Astrocyte (in vitro differentiated cells and primary cell): ENCODE measurements at places on chromosomes 12 and 14. TPM values are rescaled to one million over a fixed set of nuclear protein-coding genes. Genes with fewer than 3 reads are reported as not detected.
A peak's percentile ranks its signal among the peaks of the same experiment; 100 is the strongest.

E2F7 gene
- 21.5 and 26.2 TPM in 2 replicates for total RNA-seq

P3H3 gene
- 101 and 123 TPM in 2 replicates for total RNA-seq

GPRC5D gene
- not detected in 2 replicates for total RNA-seq

BTBD7 gene
- 48.1 and 53.2 TPM in 2 replicates for total RNA-seq

GYS2 gene
- not detected in 2 replicates for total RNA-seq

SERPINA9 gene
- total RNA-seq: 0.22 TPM in 1 of 2 replicates, not detected in the other

CLMN gene
- total RNA-seq: 10.8 and 14.0 TPM in 2 replicates

POP5 gene
- 31.3 and 36.0 TPM in 2 replicates for total RNA-seq

PAX9 gene
- 1.2 and 1.9 TPM in 2 replicates for total RNA-seq

ALKBH2 gene
- total RNA-seq: 5.1 and 6.0 TPM in 2 replicates

RIMBP2 gene
- 2.2 TPM in 2 replicates for total RNA-seq

DNA sequence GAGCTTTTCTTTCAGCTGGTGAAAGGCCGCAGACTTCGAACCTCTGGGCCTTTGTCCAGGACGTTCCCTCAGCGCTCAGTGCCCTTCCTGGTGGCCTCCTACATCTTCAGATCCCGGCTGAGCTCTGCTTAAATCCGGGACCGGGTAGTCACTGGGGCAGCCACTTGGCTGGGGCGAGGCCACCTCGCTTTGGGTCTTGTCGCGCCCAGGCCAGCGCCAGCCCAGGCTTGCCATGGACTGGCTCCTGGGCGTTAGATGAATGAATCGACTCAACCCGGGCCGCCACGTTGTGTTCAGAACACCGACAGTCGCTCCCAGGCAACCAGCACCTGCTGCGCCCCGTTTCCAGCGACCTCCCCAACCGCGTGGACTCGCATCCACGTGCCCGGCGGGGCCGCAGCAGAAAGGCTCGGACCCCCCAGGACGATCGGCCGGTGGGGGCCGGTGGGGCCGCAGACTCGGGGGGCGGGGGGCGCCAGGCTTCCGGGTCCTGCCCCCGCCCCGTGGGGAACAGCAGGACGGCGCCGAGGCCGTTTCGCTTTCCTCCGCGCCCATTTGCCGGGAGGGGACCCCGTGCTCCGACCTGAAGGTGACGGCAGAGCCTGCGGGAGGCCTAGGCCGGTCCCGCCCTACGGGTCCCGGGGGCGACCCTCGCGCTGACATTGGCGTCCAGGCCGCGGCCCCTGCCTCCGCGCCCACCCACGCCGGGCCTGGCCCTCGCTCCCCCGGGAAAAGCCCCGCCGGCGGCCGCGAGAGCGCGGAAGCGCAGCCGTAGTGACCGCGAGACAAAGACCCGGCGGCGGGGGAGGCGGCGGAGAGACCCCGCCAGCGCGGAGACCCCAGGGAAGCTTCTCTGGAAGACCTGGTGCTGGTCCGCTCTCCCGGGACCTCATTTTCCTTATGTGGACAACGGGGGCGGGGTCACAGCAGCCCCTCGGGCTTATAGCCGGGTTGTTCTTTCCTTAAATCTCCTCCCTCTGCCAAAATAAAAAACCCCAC is 37.3 kb upstream of the RCOR1 start:
- no peaks in the 10 kb centered on the region for H3K27me3 ChIP-seq
- no peaks in the 10 kb centered on the region for H3K36me3 ChIP-seq
- H3K4me1 ChIP-seq: peaks cover 11% of the 10 kb centered on the region
- peak overlapping the region; percentile 60 for H3K4me3 ChIP-seq

DNA sequence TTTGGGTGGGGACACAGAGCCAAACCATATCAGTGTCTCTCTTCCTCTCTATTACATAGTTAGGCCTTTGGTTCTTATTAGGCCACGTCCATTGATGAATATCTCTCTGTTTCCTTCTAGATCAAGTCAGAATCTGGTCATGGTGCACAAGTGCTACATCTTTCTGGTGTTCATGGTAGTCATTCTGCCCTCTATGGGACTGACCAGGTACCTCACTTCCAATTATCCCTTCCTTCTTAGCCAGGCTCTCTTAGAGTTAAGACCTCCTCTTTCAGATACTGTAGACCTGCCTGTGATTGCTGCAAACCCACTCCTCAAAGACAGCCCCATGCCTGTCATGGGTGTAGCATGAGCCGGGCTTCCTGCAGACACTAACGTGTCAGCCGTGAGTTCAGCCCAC is 25.2 kb downstream of the NGB start:
- no peak for DNase-seq
- H3K36me3 ChIP-seq: no peaks in the 10 kb centered on the region
- H3K4me3 ChIP-seq: no peak overlapping the region

DNA sequence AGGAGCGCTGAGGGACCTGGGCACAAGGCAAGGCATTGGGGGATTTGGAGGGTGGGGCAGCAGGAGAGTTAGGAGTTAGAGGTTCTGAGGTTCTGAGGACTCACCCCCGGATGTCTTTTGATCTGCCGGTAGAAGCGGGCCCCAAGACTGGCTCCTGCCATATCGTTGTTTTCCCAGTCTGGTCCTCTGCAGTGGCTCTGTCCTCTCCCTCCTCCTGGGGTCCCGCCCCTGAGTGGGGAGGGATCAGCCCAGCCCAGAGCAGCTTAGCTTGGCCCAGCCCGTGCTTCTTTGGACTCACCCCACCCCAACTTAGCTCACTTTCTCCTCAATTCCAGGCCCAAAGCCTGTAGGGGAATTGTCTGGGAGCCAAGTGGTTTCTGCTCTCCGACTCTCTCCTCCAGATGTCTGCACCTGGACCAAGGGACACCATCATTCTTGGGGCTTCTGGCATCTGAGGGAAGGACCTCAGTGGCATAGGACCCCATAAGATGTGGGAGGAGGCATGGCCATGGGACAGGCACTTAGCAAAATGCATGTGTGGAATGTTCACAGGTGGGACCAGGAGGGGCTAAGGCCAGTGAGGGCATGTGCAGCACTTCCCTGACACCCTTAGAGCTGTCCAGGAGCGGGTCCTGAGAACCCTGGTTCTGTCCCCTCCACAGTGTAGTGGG is 7.5 kb downstream of the SHMT2 start:
- no peak overlapping the region for H3K27ac ChIP-seq
- H3K27me3 ChIP-seq: peaks cover 28% of the 10 kb centered on the region
- no peak overlapping the region for H3K4me3 ChIP-seq
- H3K36me3 ChIP-seq: peaks cover 18% of the 10 kb centered on the region
- no peak for DNase-seq
- H3K4me1 ChIP-seq: peaks cover 30% of the 10 kb centered on the region

- no peak overlapping the region for H3K4me3 ChIP-seq
- H3K4me1 ChIP-seq: no peaks in the 10 kb centered on the region
- no peaks in the 10 kb centered on the region for H3K27me3 ChIP-seq
- no peak overlapping the region for H3K27ac ChIP-seq
- no peak for DNase-seq
Measured at GRCh38 chr12:30320561-30320960, 375.1 kb downstream of the IPO8 start.

- H3K27ac ChIP-seq: no peak overlapping the region
- H3K4me1 ChIP-seq: peaks cover 25% of the 10 kb centered on the region
- DNase-seq: no peak
Measured at GRCh38 chr12:89732522-89732921, 23.9 kb upstream of the ATP2B1 start.

DNA sequence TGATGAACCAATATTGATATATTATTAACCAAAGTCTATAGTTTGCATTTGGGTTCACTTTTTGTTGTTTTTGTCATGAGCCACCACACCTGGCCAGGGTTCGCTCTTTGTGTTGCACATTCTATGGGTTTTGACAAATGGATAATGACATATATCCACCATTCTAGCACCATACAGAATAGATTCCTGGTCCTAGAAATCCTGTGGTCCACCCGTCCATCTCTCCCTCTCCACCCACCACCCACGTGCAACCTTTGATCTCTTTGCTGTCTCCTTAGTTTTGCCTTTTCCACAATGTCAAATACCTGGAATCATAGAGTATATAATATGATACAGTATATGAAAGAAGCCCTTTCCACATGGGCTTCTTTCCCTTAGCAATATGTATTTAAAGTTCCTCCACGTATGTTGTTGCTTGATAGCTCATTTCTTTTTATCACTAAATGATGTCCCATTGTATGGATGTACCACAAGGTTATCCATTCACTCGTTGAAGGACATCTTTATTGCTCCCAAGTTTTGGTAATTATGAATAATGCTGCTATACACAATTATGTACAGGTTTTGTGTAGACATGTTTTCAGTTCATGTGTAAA is 7.4 kb downstream of the RPL6 start:
- H3K36me3 ChIP-seq: peaks cover 26% of the 10 kb centered on the region
- no peak overlapping the region for H3K4me3 ChIP-seq
- no peak for DNase-seq
- peaks cover 2% of the 10 kb centered on the region for H3K4me1 ChIP-seq
- H3K27me3 ChIP-seq: no peaks in the 10 kb centered on the region

GRCh38 chr14:88542857-88543795 is 11.7 kb downstream of the PTPN21 start:
- no peaks in the 10 kb centered on the region for H3K4me1 ChIP-seq
- peaks cover 24% of the 10 kb centered on the region for H3K36me3 ChIP-seq
- no peaks in the 10 kb centered on the region for H3K27me3 ChIP-seq
- H3K4me3 ChIP-seq: no peak overlapping the region

DNA sequence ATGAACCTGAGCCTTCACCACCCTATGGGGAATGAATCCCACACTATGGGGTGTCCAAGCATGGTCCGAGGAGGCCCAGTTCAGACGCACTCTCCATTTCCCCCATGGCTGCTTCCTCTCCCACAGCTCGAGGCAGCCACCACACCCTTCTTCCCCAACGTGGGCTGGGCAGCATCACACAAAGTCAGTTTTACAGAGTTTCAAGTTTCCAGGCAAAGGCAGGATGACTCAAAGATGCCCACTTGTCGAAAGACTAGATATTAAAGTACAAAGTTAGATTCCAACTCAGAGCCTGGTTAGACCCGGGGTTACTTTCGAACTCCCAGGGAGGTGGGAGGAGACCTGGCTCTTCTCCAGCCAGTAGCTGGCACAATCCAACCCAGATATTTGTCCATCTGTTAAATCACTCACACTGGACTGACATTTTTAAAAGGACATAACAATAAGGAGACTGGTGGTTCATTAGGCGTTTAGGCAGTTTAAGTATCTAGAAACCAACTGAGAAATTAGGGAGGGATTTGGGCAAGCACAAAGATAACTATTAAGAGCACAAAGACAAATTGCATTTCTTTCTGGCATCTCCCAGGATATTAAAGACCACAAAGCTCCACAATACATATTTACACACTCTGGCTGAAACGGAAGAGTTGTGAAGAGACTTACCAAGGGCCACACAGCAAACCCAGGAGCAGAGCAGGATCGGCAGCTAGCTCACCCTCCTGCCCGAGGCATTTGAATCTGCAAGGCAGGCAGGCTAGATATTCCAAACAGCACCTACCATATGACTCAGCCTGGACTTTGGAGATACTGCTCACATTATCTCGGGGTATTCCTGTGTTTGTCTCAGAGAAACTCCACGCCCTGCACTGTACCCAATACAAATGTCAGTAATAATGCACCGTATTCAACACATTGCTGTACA is 34.8 kb downstream of the TMCC3 start:
- H3K27me3 ChIP-seq: no peaks in the 10 kb centered on the region
- H3K36me3 ChIP-seq: no peaks in the 10 kb centered on the region
- no peak overlapping the region for H3K27ac ChIP-seq
- DNase-seq: peak; percentile 48
- H3K4me1 ChIP-seq: peaks cover 38% of the 10 kb centered on the region
- H3K4me3 ChIP-seq: peak overlapping the region; percentile 19

DNA sequence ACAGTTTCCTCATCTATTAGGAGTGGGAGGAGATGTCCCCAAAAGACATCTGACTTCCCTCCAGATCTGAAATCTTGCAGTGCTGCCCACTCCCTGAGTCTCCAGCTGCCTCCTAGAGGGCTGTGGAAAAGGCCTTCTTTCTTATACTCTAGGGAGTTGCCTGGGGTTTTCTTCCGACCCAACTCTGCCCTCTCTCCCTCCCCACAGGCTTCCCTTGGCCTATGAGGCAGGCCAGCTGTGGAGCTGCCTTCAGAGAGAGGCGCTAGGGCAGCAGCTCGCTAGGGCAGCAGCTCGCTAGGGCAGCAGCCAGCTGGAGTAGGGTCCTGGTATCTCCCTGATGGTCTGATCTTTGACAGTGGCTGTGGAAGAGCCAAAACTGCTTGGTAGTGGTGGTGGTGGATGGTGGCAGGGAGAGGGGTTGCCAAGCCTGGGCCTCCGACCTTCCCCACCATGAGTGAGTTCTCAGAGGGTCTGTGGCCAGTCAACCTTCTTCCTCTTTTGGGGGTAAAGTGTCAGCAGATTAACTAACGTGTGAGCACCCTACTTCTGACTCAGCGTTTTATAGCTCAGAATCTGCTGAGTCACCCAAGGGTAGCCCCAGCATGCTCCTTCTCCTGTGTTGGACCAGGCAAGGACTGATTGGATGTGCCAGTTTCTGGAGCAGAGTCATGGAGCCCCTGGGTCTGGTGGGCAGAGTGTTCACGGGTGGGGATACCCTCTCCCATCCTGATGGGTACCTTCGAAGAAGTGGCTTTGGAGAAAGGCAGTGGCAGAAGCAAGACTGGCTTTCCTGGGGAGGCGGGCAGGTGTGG is 2.3 kb downstream of the SLC48A1 start:
- no peaks in the 10 kb centered on the region for H3K4me1 ChIP-seq
- H3K27ac ChIP-seq: no peak overlapping the region
- no peaks in the 10 kb centered on the region for H3K27me3 ChIP-seq
- no peak overlapping the region for H3K4me3 ChIP-seq

DNA sequence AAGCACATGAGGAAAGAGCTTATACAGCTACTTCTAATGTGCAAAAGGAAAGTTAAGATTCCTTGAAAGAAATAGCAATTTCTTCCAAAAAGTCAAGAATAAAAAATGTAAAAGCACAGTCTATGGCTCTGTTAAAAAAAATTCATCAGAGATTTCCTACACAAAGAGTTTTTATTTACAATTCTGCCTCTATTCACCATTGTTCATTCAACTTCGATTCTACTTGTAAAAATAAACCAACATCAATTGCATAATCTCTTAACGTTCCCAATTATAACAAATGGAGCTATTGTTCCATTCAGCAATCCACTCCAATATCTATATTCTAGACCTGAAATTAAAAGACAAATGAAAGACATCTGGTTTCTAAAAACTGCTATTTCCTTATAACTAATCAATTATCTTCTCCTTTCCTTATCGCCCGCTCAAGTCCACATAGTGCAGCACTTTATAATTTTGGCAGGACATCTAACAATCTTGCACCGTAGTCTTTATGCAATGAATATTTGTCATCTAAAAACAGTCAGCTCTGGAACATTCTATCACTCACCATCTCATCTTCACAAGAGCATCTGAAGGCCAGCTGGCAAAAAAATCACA is 6.2 kb downstream of the EIF2S3B start:
- DNase-seq: no peak
- H3K27ac ChIP-seq: no peak overlapping the region
- no peak overlapping the region for H3K4me3 ChIP-seq
- no peaks in the 10 kb centered on the region for H3K27me3 ChIP-seq
- no peaks in the 10 kb centered on the region for H3K4me1 ChIP-seq
- H3K36me3 ChIP-seq: no peaks in the 10 kb centered on the region

DNA sequence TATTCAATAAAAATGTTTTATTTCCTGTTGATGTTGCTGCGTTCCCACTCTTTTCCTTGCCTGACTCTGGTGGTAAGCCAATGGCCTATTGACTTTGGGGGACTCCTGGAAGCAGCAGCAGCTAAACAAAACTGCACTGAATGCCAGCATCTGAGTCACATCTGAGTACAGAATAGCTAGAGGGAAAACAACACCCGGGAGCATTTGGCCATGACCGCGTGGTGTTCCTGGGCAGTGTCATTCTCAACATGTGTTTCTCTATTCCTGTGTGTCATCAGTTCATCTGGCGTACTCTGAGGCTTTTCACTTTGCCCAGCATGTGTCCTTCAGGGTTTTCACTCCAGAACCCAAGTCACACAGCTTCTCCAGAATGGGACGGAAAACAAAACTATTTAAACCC is 238.8 kb downstream of the PAWR start:
- peaks cover 26% of the 10 kb centered on the region for H3K4me1 ChIP-seq
- no peaks in the 10 kb centered on the region for H3K36me3 ChIP-seq
- DNase-seq: peak; percentile 91
- no peaks in the 10 kb centered on the region for H3K27me3 ChIP-seq
